Panc1 (cell line): ENCODE measurements at places on chromosomes 1 and 21. TPM values are rescaled to one million over a fixed set of nuclear protein-coding genes. Genes with fewer than 3 reads are reported as not detected.

DNA sequence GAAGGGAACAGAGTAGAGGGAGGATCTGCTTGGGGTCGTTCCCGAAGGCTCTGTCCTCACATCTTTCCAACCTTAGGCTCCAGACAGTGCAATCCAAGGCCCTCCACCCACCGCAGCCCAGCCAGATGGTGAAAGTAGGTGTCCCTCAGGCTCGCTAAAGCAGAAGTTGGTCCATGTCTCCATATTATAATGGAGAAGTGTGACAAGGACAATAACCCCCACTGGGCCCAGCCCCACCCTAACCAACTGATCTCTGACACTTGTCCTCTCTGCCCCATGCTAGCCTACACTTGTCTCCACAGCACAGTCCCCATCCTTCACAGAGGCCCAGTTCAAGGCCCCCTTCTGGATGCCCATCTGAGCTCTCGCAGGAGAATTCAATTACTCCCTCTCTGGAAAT is 48.7 kb downstream of the DMAP1 start:
- no peak overlapping the region for H3K27ac ChIP-seq
- no peaks in the 10 kb centered on the region for H3K27me3 ChIP-seq
- H3K4me3 ChIP-seq, result no peak overlapping the region
- no peaks in the 10 kb centered on the region for H3K4me1 ChIP-seq

DNA sequence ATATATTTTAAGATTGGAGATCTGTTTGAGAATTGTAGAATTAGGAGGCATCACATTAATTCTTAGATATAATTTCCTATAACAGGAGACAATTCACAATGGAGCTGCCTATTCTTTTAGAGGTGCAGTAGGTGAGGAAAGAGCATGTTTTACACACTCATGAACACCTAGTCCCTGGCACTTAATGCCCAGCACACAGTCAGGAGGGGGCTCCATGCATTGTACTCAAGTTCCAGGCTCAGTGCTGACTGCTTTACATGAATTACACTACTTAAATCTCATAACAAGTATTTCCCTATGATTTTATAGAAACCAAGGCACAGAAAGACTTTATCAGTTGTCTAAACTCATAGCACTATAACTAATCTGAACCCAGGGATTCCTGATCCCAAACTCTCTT is 360 bp upstream of the GBP3 start:
- H3K27ac ChIP-seq, result 0 out of 2 replicates have a peak overlapping the region, but pooled peaks have one; percentile 32
- H3K4me3 ChIP-seq, result peak overlapping the region; percentile 29
- DNase-seq, result no peak
- no peaks in the 10 kb centered on the region for H3K36me3 ChIP-seq

GRCh38 chr1:82844911-82845827 is 1044.4 kb downstream of the ADGRL2 start:
- DNase-seq, result no peak
- H3K27ac ChIP-seq, result no peak overlapping the region
- no peak overlapping the region for H3K4me3 ChIP-seq
- no peaks in the 10 kb centered on the region for H3K4me1 ChIP-seq
- no peaks in the 10 kb centered on the region for H3K36me3 ChIP-seq

The CYP4A22 gene
- total RNA-seq, result not detected

GRCh38 chr1:226738421-226738994 is 574 bp downstream of the ITPKB start:
- H3K36me3 ChIP-seq, result no peaks in the 10 kb centered on the region
- no peaks in the 10 kb centered on the region for H3K4me1 ChIP-seq
- H3K27ac ChIP-seq, result peak overlapping the region; percentile 80
- DNase-seq, result no peak

The VWA5B1 gene
- total RNA-seq, result not detected

The TRABD2B gene
- not detected for total RNA-seq

The TESK2 gene
- 3.3 TPM for total RNA-seq
